ENCODE measurements at places on chromosomes 4 and X. TPM values are rescaled to one million over a fixed set of nuclear protein-coding genes. Genes with fewer than 3 reads are reported as not detected.

- H3K4me1 ChIP-seq: no peaks in the 10 kb centered on the region
- no peak for DNase-seq
- H3K27me3 ChIP-seq: no peaks in the 10 kb centered on the region
- H3K4me3 ChIP-seq: no peak overlapping the region
- H3K36me3 ChIP-seq: no peaks in the 10 kb centered on the region
Measured at GRCh38 chr4:26124753-26125321, 196.0 kb upstream of the RBPJ start.

DNA sequence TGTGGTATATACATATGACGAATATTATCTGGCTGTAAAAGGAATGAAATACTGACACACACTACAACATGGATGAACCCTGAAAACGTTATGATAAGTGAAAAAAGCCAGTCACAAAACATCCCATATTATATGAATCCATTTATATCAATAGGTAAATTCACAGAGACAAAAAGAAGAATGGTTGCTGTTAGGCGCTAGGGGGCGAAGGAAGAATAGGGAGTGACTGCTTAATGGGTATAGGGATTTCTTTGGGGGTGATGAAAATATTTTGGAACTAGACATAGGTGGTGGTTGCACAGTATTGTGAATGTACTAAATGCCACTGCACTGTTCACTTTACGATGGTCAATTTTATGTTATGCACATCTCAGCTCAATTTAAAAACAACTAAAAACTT lies 96.4 kb upstream of the EGFL6 start:
- H3K4me1 ChIP-seq: peaks cover 8% of the 10 kb centered on the region
- H3K4me3 ChIP-seq: no peak overlapping the region
- peak overlapping the region; percentile 43 for H3K27ac ChIP-seq
- H3K36me3 ChIP-seq: no peaks in the 10 kb centered on the region
- no peak for DNase-seq
- no peaks in the 10 kb centered on the region for H3K27me3 ChIP-seq

Gene CXCL6
- not detected for total RNA-seq

DNA sequence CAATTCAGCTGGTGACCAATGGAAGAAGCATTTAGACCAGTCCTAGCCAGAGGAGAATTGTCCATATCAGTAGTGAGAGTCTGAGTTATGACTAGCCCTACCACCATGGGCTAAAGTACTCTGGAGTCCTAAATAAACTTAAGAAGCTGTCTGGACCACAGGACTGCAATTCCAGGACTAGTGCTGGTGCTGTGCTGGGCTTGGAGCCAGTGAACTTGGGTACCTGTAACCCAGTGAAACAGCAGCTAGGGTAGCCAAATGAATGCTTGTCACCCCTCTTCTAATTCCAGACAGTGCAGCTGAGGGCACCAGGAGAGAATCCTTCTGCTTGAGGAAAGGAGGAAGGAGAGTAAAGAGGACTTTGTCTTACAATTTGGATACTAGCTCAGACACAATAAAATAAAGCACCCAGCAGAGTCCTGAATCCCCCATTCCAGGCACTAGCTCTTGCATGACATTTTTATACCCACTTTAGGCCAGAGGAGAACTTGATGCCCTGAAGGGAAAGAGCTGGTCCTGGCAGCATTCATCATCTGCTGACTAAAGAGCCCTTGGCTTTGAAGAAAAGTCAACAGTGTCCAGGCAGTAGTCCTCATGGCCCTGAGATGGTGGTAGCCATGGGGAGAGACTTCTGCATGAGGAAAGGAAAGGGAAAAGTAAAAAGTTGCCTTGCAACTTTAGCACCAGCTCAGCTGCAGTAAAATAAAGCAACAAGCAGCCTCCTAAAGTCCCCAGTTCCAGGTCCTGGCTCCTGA lies 2675.7 kb downstream of the PCDH7 start:
- no peak overlapping the region for H3K4me3 ChIP-seq
- H3K27ac ChIP-seq: no peak overlapping the region
- no peaks in the 10 kb centered on the region for H3K27me3 ChIP-seq
- no peak for DNase-seq

DNA sequence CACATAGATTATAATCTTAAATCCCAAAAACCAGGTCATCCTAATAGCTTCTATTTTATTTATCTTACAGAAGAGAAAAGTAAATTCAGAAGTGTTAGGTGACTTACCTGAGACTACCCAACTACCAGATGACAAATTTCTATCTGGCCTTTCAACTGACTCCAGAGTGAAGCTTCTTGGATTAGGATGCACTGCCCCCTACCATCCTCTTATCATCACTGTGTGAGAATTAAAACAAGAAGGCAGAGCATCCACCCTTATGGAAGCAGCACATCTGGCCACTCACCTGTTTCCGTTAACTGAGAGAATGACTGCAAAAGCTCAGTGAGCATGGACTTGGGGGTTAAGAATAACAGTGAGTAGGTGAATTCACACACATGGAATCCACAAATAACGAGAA lies 502.6 kb upstream of the TECRL start:
- no peak overlapping the region for H3K4me3 ChIP-seq
- H3K4me1 ChIP-seq: no peaks in the 10 kb centered on the region
- no peaks in the 10 kb centered on the region for H3K27me3 ChIP-seq
- DNase-seq: no peak
- no peaks in the 10 kb centered on the region for H3K36me3 ChIP-seq

DNA sequence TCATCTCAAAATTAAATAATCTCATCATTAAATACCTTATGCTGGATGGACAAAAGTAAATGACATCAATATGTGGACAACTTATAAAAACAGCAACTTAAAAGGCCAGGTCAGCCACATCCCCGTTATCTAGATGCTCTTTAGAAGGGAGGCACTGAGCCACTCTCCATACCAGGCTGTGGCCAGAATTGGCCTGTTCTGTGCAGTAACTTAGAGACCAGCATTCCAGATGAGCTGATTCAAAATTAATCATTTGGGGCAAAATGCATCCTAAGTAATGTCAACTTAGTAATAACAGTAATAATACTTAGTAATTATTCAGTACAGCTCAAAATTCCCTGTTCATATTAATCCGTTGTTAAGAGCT lies 373.6 kb downstream of the FBXW7 start:
- no peak for DNase-seq
- H3K4me1 ChIP-seq: peaks cover 17% of the 10 kb centered on the region
- no peaks in the 10 kb centered on the region for H3K27me3 ChIP-seq
- H3K4me3 ChIP-seq: no peak overlapping the region
- H3K27ac ChIP-seq: no peak overlapping the region
- no peaks in the 10 kb centered on the region for H3K36me3 ChIP-seq
